ENCODE measurements at places on chromosomes 12 and 14. TPM values are rescaled to one million over a fixed set of nuclear protein-coding genes. Genes with fewer than 3 reads are reported as not detected.

GNB3 gene
- 1.5 TPM for total RNA-seq

HEBP1 gene
- 63.3 TPM for total RNA-seq

AICDA gene
- 0.07 TPM for total RNA-seq

TAS2R43 gene
- total RNA-seq, result not detected

HNF1A gene
- total RNA-seq, result 4.0 TPM

SOX5 gene
- total RNA-seq, result not detected

PLXNC1 gene
- total RNA-seq, result 0.06 TPM

NFE2 gene
- total RNA-seq, result not detected

DENND5B gene
- 12.7 TPM for total RNA-seq

SIX6 gene
- not detected for total RNA-seq

CCDC196 gene
- not detected for total RNA-seq

TSPAN19 gene
- not detected for total RNA-seq

CCDC59 gene
- 48.6 TPM for total RNA-seq

C14orf39 gene
- total RNA-seq, result not detected

SLC10A1 gene
- not detected for total RNA-seq

BICDL1 gene
- 4.9 TPM for total RNA-seq

OR4E2 gene
- not detected for total RNA-seq

CELA1 gene
- total RNA-seq, result not detected

ATF7IP gene
- total RNA-seq, result 4.4 TPM

CCDC38 gene
- total RNA-seq, result 0.08 TPM

SLC38A1 gene
- total RNA-seq, result 84.7 TPM

IPO4 gene
- total RNA-seq, result 89.6 TPM

ARHGDIB gene
- total RNA-seq, result 1.2 TPM

USP44 gene
- total RNA-seq, result 0.20 TPM

PGF gene
- total RNA-seq, result 4.2 TPM

SYT1 gene
- 5.3 TPM for total RNA-seq

DCD gene
- total RNA-seq, result not detected

C12orf54 gene
- total RNA-seq, result not detected

CLMN gene
- total RNA-seq, result 4.2 TPM

STON2 gene
- 1.3 TPM for total RNA-seq

ZC2HC1C gene
- total RNA-seq, result 4.1 TPM

RND1 gene
- 5.8 TPM for total RNA-seq

PROX2 gene
- total RNA-seq, result not detected

TAS2R9 gene
- not detected for total RNA-seq

NDUFA9 gene
- 111 TPM for total RNA-seq

NABP2 gene
- total RNA-seq, result 59.1 TPM

NRL gene
- 1.1 TPM for total RNA-seq

SPIC gene
- not detected for total RNA-seq

ERBB3 gene
- 1.2 TPM for total RNA-seq

AP1G2 gene
- total RNA-seq, result 50.6 TPM

HCAR3 gene
- total RNA-seq, result 0.15 TPM

LYZ gene
- total RNA-seq, result not detected

All from A549 treated with Mapracorat at 1 μM for 4 hours (cell line).